ENCODE measurements at places on chromosomes 7 and 10.

DNA sequence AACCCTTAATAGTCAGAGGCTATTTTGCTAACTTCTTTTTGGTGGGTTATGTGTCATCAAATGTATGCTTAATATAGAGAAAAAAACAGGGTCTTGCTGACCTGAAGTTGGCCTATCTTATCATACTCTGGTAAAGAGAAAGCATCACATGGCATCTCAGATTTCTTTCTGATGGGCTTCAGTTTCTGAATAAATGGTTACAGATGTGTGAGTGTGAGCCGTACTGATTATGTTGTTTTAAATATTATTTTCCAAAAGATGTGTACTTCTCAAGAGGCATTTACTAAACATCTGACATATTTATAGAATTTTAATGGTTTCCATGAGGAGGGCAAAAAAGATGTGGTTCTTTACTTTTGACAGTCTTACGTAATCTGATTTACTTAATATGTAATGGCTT, 28.4 kb downstream of the BBS9 start:
- no peak for DNase-seq

DNA sequence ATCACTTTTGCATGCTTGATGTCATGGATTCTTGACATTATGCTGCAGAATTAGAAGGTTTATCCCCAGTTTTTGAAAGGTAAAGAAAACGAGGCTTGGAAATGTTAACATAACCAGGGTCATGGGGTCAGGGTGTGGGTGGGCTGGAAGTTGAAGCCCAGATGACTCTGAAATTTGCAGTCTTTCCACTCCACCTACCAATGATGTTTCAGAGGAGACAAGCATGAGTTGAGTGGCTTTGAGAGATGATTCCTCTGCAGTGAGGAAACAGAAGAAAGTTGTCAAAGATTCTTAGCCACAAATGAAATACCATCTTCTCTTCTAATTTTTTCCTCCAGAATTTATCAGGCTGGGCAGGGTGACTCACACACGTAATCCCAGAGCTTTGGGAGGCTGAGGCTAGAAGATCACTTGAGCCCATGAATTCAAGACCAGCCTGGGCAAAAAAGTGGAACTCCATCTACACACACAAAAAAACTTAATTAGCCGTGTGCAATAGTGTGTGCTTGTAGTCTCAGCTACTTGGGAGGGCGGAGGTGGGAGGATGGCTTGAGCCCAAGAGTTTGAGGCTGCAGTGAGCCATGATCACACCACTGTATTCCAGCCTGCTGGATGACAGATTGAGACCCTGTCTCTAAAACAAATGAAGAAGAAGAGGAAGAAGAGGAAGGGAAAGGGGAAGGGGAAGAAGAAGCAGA, 239.1 kb upstream of the AUTS2 start:
- no peak for DNase-seq

DNA sequence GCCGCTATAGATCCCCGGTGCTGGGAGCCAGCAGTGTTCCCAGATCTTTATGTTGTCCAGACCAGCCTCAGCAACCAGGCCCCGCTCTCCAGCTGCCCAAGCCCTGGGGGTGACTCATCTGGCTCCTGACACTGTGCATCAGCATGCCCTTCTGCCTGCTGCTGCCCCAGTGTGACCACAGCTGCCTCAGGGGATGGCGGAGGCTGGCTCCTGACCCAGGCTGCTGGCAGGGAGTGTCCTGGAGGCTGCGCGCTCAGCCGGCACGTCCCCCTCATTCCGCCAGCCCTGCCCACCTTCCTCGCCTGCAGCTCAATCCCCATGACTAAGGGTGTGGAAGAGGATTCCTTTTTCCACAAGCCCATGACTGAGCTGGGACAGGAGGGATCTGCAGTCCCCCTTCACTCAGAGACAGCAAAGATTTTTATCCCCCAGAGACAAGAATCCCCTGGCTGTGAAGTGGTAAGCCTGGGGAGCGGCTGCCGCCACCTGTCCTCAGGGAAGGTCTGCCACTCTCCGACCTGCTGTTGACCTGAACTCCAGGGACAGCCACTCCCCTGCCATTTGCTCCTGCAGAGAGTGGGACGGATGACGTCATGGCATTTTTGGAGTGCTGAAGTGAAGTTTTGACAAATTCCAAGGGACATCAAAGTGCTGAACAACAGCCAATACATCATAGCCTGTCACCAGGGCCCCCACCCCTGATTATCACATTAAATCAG, 182.8 kb upstream of the BMPER start:
- no peak for DNase-seq

- no peak for DNase-seq
These were observed 72.6 kb downstream of the MKX start for GRCh38 chr10:27673065-27673464.

- no peak for DNase-seq
These were observed 120.7 kb downstream of the CXCL12 start for GRCh38 chr10:44264244-44264643.

DNA sequence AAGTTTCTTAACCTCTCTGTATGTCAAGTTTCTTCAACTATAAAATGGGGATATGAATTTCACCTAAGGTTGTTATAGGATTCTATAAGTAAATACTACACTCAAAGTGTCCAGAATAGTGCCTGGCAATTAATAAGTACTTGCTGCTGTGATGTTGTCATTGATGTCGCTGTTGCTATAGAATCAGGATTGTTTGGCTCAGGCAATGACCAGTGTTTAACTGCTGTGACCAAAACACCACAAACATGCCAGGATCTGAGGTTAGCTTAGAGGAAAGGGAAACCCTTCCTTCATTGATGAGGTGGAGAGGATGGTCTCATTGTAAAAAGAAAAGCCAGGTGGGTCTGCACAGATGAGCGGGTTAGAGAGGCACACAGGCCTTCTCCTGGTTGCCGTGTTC, 223.1 kb upstream of the INHBA start:
- no peak for DNase-seq

GRCh38 chr10:26737730-26738129, 40.2 kb downstream of the PDSS1 start:
- no peak for DNase-seq

DNA sequence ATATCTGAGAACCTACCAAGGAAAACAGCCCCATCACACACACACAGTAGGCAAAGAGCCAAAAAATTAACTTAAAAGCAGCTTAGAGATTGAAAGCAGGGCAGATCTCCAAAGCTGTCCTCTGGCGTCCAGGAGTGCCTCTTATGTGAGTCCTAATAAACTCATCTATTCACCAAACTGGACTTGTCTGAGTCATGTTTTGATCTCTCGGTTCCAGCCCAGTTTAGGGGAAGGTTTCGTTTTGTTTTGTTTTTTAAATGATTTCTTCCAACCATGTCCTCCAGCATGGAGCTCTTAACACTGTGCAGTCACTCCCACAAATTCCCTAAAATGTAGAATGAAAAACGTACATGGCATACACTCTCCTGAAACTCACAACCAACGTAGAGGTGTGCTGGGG, 6.7 kb upstream of the PRSS37 start:
- no peak for DNase-seq

- no peak for DNase-seq
These were observed 181.7 kb downstream of the DNAH11 start for GRCh38 chr7:21724562-21724961.

DNA sequence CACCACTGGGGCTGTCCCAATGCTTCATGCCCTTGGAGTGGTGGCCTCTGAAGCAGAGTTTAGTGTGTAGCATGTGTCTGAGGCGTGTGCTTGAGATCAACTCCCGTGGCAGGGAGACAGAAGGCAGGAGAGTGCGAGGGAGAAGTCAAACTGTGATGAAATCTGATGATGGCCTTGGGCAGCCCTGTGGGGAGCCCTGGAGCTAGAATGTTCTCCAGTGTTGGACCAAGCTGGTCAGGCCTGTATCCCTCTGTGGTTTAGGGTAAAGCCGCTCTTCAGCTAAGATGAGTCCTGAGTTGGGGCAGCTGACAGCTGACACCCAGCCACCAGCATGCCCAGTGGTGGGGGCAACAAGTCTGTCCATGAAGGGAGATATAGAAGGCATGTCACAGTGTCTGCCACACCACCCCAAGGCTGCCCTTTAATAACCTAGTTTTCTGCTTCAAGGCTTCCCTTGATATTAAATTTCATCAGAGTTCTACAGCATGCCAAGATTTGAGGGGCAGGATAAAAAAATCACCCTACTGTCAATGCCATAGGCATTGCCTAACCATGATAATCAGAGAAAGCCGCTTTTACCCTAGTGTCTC, 170.5 kb upstream of the SVIL start:
- no peak for DNase-seq
